ENCODE measurements at places on chromosomes 2 and 18.

DNA sequence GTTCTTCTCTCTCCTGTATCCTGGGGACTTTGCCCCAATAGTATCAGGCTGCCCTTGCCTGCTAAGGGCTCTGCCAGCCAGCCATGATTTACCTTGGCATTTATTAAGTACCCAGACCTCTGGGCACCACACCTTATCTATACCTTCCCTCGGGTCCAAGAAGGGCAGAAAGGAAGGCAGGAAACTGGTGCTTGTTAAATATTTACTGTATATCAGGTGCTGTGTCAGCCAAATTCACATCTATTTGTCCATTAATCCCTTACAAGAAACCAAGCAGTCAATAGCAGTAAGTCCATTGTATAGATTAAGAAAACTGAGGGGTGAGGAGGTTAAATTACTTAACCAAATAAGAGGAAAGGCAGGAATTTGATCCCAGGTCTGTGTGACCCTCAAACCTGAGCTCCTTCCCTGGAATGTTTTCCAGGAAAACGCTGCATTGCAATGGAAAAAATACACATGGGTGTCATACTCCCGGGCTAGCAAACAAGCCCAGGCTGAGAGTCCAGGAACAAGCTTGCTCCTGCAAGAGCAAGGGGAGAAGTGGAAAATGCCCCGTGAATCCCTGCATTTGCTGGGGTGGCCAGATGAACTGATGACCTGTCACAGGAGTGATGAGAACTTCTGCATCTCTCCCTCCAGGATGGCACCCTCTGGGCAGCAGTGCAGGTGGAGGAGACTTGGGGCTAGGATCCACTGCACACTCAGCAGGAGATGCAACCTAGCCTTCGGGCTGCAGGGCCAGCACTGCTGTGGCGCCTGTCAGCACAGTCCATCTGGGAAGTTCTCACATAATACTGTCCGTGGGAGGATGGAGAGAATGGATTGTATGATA is 30.4 kb downstream of the CIB4 start:
- no peak for DNase-seq

DNA sequence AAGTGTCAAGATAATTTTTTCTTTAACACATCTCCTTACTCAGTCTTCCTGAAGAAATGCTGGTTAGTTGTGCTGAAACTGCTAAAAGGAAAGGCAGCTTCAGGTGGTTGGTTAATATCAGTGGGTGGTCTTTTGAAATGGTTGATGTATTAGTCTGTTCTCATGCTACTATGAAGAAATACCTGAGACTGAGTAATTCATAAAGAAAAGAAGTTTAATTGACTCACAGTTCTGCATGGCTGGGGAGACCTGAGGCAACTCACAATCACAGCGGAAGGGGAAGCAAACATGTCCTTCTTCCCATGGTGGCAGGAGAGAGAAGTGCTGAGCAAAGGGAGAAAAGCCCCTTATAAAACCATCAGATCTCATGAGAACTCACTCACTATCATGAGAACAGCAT is 125.9 kb upstream of the CYRIA start:
- DNase-seq, result no peak

DNA sequence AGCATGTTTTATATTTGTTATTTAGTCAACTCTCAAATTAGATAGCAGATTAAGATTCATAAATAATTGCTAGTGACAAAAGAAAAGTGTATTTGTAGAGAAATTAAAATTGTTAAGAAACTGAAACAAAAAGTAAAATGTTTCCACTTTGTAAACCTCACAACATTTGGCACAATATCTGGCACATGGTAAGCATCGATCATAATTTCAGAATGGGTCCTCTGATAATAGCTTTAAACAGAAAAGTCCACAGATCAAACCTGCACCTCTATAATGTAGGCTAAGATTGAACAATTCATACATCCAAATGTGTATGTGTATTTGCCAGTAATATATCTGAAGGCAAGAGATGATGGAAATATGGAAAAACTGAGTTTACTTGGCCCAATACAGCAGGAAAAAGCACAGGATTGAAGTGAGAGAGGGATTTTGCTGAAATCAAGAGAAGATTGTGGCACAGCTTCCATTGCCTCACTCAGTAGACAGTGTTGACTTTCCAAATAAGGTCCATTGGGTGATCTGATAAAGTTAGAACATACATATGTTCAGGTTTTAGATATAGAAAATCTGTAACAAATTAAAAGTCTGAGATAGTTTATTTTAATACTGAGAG is 39.4 kb downstream of the COBLL1 start:
- DNase-seq, result no peak

GRCh38 chr18:63444580-63444979 is 22.3 kb upstream of the VPS4B start:
- DNase-seq, result peak; percentile 86

GRCh38 chr2:182207049-182207746 is 219.6 kb downstream of the PDE1A start:
- DNase-seq, result no peak

GRCh38 chr18:73594749-73595148 is 552.9 kb downstream of the FBXO15 start:
- no peak for DNase-seq

DNA sequence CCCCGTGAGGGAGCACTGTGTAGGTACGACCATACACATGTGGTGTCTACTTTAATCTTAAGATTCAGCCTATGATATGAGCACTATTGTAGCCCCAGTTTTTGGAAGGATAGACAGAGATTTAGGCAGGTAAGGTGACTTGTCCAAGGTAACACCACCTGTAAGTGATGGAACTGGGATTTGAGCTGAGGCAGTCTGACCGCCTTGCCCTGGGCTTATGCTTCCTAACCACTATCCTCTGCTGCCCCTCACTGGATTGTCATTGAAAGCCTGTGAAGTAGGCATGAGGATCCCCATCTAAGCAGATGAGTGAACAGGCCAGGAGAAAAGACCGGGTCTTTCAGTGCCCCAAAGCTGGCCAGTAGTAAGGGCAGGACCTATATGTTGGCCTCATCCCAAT is 343.8 kb downstream of the CYRIA start:
- no peak for DNase-seq

DNA sequence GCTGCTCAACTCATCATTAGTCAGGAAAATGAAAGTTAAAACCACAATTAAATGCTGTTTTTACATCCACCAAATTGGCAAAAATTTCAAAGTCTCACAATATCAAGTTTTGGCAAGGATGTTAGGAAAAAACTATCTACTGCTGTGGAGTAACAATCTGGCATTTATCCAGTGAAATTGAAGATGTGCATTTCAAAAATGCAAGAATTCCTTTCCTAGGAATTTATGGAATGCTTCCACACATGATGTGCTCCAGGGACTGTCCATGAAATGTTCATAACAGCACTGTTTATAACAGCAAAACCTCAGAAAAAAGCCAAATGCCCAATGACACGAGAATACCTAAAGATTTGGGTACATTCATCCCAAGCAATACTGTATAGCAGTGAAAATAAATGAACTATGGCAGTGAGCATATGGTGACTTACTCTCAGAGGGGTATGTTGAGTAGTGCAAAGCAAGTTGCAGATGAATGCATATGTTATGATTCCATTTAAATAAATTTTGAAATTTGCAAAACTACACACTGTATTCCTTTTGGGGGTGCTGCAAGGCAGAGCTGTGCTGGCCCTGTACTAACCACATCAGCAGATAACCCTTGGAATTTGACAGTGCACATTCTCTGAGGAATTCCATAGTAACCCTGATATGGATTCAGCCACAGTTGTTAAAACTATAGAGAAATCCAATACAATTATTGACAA is 41.3 kb upstream of the GYPC start:
- DNase-seq, result no peak
